Esophagus muscularis mucosa (tissue), 4 donors: ENCODE measurements at places on chromosomes 2 and 18.

DNA sequence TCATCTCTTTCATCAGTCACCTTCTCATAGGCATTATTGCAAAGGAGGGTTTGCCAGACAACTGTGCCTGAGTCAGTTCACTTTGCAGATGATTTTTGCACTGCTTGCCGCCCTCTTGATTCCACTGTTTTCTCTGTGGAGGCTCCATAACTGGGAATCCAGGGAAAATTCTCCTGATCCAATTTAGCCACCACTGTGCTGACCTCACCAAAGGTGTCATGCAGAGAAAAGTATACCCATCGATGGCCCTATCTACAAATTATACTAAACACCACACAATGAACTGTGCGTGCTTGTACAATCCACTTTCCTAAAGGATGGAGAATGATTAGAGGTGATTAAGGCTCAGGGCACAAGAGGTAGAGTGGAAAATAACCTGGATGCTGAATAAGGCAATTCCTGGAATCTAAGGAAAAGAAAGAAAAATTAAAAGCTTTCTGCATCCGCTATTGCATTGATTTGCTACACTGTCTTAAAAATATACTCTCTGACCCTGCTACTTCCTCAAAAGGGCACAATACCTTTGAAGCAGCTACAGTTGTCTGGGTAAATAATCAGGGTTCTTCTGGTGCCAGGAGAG is 409.4 kb downstream of the RIT2 start:
- no peak for DNase-seq

DNA sequence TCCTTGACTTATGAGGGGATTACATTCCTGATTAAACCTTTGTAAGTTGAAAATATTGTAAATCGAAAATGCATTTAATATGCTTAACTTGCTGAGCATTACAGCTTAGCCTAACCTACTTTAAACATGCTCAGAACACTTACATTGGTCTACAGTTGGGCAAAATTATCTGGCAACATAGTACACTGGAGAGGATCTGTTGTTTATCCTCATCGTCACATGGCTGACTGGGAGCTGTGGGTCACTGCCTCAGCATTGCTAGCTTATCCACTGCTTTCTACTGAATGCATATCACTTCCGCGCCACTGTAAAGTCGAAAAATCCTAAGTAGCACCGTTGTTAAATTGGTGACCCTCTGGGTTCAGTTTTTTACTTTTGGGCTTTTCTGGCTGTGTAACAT is 13.7 kb downstream of the PMS1 start:
- no peak for DNase-seq

DNA sequence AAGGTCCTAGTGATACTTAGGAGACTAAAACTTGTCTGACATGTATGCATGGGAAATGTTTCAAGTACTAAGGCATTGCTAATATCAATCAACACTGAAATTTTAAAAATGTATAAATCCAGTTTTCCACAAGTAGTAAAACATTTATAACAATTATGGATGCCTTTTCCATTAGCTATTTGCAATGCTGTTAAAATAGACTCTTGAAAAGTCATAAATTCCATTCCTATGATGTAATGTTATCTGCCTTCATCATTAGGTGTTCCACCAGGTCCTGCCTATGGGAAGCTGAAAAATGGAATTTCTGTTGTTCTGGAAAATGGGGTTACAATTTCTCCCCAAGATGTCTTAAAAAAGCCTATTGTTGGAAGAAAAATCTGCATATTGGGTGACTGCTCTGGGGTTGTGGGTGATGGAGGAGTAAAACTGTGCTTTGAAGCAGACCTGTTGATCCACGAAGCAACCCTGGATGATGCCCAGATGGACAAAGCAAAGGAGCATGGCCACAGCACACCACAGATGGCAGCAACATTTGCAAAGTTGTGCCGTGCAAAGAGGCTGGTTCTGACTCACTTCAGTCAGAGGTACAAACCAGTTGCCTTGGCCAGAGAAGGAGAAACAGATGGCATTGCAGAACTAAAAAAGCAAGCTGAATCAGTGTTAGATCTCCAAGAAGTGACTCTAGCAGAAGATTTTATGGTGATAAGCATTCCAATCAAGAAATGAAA is 18.7 kb downstream of the ELAC1 start:
- DNase-seq: no peak

- DNase-seq: no peak
Observed at GRCh38 chr2:21404827-21405625, 281.3 kb downstream of the TDRD15 start.

GRCh38 chr2:160306985-160307384 is 106.9 kb upstream of the ITGB6 start:
- DNase-seq: no peak
